ENCODE measurements at places on chromosomes 3 and 15.

DNA sequence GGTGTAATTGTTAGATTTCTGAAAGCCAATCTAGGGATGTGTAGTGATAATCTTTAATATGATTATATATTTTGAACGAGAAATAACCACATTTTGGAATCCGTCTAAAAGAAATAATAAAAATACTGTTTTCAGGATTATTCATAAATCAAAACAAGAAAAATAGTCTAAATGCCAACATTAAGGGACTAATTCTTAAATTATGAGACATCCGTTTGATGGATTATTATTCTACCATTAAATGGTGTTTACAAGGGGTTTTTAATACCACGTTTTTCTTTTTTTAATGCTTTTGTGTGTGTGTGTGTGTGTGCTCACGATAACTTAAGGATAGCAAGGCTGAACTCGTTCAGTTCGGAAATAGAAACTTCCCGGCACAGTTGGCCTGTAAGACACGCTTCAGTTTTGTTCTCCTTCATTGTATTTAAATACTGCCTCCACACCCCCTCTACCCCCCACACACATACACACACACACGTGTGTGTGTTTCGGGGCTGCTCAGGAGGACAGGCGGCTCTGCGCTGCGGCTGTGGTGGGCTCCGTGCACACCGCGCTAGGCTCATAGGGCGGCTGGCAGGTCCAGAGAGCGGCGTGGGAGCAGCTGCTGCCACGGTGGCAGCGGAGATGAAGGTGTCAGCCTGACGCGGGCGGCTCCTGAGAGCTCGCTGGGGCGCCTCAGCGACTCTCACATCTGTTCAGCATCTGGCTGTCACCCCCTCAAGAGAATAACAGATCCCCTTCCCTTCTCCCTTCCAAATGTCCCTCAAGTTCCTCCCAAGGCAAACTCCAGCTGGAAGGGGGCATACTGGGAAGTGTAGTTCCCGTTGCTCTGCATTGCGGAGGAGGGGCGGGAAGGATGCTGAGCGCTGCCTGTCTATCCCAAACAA is 23.0 kb upstream of the ANP32A start:
- no peak for DNase-seq

DNA sequence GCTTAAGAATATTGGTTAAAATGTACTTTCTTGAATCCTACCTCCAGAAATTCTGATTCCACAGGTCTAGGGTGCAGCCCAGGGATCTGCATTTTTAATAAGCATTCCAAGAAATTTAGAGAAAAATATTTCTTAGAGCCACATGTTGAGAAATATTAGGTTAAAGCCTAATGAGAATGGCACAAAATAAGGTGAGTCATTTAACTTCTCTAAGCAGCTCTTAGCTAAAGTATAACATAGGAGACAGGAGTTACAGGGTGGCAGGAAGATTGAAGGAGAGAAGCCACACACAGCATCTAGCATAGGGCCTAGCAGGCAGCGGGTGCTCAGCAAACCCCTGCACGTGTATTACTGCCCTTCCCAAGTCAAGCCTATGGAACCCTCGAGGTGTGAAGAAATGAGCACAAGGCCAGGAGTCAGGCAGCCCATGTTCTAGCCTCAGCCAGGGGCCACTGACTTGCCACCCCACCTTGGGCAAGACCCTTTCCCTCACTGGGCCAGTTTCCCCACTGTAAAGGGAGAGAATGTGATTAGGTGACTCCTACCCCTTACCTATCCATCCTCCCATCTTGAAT is 197.1 kb upstream of the TLE3 start:
- DNase-seq: no peak

GRCh38 chr15:63057468-63058345 is 15.2 kb downstream of the TPM1 start:
- no peak for DNase-seq

DNA sequence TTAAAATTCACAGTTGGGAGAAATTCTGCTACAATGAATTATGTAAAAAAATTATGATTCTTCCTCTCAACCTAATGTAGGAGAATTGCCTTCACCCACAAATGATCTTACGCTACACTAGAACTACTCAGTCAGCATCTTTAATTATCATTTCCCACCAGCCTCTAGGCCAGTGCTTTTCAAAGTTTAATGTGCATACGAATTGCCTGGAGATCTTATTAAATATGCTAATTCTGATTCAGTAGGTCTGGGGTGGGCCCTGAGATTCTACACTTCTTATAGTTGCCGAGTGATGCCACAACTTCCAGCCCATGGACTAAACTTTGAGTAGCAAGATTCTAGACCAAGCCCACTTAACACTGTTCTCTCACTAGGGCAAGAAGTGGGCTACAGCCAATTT is 236.9 kb upstream of the ICE2 start:
- no peak for DNase-seq

DNA sequence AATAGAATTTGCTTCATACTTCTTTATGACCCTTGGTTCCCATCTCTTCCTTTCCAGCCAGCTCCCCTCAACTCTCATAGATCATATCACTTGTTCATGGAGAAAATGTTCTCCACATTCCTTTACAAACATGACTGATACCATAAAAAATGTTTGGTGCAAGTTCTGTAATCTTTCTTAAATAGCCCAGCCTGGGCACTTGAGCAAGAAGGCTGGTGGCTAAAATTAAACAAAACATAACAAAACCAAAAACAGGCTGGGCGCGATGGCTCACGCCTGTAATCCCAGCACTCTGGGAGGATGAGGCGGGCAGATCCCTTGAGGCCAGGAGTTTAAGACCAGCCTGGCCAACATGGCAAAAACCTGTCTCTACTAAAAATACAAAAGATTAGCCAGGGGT is 8.9 kb upstream of the POLR2M start:
- no peak for DNase-seq

DNA sequence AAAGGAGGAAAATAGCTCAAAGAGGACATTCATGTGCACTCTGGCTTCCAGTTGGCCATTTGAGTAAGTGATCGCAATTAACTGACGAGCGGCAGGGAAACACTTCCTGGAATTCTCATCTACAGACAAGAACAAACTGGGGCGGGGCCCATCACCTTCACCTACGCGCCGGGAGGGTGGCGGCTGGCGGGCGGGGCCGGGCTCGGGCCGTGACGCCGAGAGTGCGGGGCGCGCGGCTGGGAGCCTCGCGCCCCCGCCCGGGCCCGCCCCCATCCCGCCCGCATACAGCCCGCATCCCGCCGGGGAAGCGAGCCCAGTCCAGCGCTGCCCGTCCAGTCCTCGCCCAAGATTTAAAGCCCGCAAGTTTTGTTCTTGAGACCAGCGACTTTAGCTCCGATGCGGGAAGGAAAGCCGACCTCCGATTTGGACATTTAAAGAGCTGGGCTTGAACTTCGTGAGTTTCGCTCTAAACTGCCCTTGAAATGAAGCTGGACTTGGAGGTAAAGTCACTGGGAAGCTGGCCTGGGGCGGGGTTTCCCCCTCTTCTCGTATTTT is at the start of gene B3GNT5:
Gene B3GNT5 (plus strand): TSS at position 281 of the 555 bp plus-strand sequence. CDS start 16,546 bp downstream, outside the sequence.
- no peak for DNase-seq

- DNase-seq: no peak
These were observed 155.6 kb downstream of the SEMA6D start for GRCh38 chr15:47872869-47873432.

- DNase-seq: no peak
These were observed 17.7 kb downstream of the FOXB1 start for GRCh38 chr15:60021589-60022378.

- DNase-seq: no peak
These were observed 44.5 kb upstream of the SLCO2A1 start for GRCh38 chr3:134074001-134074789.

- DNase-seq: no peak
These were observed 3.0 kb downstream of the ZNF770 start for GRCh38 chr15:34984889-34985630.

DNA sequence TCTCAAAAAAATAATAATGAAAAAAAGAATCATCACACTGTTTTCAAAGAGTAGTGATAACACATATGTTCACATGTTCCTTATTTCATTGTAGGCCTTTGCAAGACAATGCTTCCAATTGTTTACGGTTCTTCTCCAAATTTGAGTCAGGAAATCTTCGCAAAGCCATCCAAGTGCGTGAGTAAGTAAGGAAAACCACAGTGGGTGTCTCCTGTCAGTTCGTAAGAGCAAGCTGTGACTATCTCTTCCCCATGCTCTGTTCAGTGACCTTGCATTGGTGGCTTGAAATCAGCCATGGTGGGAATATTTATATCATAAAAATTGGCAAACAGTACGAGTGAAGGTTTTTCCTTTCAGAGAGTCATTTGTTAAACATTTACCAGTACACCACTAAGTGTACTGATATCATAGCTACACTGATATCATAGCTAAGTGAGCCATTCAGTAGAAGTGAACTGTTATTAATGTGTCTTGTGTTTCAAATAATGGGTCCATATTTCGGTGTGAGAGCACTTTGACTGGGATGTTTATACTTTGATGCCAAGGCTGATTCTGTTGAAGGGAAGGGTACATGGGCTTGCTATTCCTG is 187.3 kb downstream of the AGBL1 start:
- DNase-seq: no peak

DNA sequence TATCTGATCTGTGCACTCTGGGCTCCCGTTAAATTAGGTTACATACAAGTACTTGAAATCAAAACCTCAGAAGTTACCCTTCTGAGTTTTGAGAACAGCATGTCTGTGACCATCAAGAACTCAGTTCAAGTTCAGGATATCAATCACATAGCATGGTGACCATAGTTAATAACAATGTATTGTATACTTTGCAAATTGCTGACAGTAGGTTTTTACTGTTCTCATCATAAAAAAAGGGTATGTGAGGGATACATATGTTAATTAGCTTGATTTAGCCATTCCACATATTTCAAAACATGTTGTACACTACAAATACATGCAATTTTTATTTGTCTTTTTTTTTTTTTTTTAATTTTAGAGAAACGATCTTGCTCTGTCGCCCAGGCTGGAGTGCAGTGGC is 25.5 kb downstream of the TMEM40 start:
- no peak for DNase-seq

DNA sequence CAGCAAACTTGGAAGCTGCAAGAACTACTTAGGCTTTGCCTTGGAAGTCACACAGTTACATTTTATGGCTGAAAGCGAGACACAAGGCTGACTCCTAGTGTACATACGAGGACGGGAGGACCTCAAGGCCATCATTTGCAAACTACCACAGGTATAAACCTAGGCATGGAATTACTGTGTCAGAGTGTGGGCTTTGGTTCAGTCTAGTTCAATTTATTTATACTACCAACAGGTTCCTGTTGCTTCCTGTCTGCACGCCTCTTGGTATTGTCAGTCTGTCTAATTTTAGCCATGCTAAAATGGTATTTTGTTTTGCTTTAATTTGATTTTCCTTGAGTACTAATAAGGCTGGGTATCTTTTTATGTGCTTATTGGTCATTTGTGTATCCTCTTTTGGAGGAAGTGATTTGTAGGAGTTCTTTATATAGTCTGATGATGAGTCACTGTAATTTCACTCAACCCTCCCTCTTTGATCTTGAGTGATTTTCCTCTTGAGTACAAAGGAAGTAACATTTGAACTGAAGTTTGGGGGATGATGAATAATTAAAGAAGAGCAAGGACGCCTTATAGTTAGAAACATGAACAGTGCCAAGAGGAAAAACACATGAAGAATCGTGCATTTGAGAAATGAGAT is 8.2 kb downstream of the ANKRD34C start:
- no peak for DNase-seq

GRCh38 chr3:114213627-114214541 is 23.5 kb downstream of the ZNF80 start:
- DNase-seq: peak; percentile 58

- no peak for DNase-seq
These were observed 60.0 kb downstream of the FLNB start for GRCh38 chr3:58068122-58068809.

GRCh38 chr3:21750080-21750696 is 822 bp downstream of the ZNF385D start:
- no peak for DNase-seq

- no peak for DNase-seq
These were observed 42.2 kb downstream of the NGRN start for GRCh38 chr15:90307661-90308060.

GRCh38 chr15:95016511-95017229 is 785.3 kb downstream of the MCTP2 start:
- DNase-seq: no peak

- no peak for DNase-seq
These were observed 61.3 kb downstream of the CORO2B start for GRCh38 chr15:68639926-68640600.

- no peak for DNase-seq
These were observed 272.0 kb upstream of the ATP11B start for GRCh38 chr3:182521339-182521738.

DNA sequence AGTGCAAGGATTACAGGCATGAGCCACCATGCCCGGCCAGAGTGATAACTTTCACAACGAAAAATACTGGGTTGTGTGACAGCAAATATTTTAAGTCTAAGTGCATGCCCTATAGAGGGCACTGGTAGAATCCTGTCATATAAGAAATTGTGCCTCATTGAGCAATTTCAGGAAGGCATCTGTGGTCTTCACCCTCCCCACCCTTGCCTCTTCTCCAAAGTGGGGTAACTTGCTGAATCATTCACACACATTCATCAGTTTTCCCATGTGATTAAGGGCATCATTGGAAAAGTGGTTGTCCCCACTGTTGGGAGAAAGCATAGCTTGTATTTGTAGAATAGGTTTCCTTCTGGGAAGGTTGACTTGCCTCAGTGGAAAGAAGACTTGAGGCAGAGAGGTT is 9.2 kb downstream of the MITF start:
- DNase-seq: no peak

DNA sequence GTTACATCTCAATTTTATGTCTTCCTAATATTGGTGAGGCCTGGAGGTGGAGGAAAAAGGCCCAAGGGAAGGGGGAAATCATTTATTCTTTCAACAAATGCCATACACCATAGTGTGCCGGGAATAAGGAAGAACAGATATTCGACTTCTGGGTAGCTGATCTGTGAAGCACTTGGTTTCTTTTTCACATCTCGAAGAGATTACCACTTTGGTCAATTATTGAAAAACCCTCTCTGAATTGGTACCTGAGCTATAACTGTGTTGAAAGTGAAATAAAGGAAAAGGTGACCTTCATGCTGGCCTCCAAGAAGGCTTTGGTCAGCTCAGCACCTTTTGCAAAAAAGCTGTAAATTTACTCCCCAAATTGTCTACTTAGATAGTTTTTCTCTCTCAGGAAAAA is 14.2 kb upstream of the MB21D2 start:
- no peak for DNase-seq

DNA sequence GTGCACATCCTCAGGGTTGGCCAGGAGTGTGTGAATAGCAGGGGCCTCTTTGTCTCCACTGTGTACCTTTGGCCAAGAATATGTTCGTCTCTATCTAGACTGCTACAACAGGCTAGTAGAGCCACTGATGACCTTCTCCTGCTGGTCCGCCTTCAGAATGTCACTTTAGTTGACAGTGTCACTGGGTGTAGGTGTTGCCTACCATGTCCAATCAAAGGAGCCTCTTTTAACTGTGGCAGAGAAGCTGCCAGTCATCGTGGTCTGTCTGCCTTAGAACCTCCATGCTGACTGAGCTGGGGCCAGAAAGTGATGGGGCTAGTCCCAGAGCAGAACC is 40.1 kb downstream of the OXSR1 start:
- no peak for DNase-seq

- no peak for DNase-seq
These were observed 30.7 kb upstream of the CHD2 start for GRCh38 chr15:92869263-92869940.

- no peak for DNase-seq
These were observed 2.1 kb upstream of the EIF5A2 start for GRCh38 chr3:170910542-170910941.

Data from GM04504 (cell line).